ENCODE measurements at places on chromosomes 2 and 18.

- DNase-seq = no peak
Measured at GRCh38 chr2:177712462-177712861, 319.9 kb downstream of the AGPS start.

DNA sequence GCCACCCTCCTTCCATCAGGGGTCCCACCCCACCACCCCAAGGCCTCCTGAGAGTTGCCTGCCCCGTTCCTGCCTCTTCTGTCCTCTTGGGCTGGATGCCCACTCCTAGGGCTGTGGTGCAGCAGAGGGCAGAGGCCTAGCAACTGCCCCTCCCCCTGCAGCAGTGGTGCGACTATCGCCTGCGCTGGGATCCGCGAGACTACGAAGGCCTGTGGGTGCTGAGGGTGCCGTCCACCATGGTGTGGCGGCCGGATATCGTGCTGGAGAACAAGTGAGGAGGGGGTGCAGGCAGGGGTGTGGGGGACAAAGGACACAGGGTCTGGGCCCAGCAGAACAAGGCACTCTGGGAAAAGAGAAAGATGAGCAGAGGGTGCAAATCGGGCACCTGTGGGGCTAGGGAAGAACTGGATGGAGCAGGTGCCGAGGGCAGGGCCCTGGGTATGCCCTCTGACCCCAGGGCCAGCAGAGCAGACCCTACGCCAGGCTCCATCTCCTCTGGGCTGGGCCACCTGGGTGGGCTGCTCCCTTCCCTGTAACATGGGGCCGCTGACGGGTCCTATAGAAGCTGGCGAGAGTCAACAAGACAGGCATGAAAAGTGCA is 1.0 kb downstream of the CHRNG start:
- no peak for DNase-seq

DNA sequence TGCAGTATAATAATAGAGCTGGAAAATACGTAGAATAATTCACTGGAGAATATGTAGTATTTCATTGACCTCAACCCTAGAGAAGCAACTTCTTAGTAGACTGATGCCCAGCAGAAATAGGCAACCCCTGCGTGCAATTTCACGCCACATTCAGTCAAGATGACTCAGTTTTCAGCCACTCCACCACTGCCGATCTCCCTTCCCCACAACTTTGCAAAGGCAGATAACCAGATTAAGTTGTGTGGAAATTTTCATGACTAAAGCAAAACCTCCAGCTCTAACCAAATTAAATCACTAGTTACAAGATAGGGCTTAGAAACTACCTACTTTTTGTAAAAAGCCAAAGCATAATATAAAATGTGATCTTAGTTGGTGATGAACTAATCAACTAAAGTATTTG is 63.3 kb upstream of the STK17B start:
- DNase-seq = no peak

GRCh38 chr18:63149302-63149587 is 170.3 kb downstream of the BCL2 start:
- DNase-seq = no peak

- no peak for DNase-seq
Measured at GRCh38 chr2:46211461-46211860, 85.7 kb upstream of the EPAS1 start.

- DNase-seq = no peak
Measured at GRCh38 chr2:210523650-210524289, 32.6 kb upstream of the CPS1 start.

DNA sequence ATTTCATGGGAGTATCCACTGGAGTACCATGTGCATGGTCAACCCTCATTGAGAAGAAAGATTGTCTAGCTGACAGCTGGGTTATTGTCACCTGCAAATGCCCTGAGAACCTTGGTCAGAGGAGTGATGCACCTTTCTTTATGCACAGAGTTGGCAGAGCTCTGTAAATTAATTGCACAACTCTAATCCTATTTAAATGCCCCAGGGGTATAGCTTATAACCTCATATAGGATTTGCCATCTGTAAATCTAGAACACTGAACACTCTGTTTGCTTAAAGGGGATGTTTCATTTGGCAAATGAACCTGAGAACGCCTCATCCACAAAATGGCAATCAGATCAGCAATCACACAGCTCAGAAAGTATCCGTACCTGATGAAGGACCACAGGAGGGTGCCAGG is 71.8 kb upstream of the SP5 start:
- no peak for DNase-seq

- peak; percentile 31 for DNase-seq
Measured at GRCh38 chr2:64522843-64523428, 1.2 kb upstream of the AFTPH start.

GRCh38 chr2:10909050-10909995 is 2.4 kb upstream of the KCNF1 start:
- peak; percentile 13 for DNase-seq

- DNase-seq = no peak
Measured at GRCh38 chr2:8569332-8569930, 112.4 kb upstream of the ID2 start.

DNA sequence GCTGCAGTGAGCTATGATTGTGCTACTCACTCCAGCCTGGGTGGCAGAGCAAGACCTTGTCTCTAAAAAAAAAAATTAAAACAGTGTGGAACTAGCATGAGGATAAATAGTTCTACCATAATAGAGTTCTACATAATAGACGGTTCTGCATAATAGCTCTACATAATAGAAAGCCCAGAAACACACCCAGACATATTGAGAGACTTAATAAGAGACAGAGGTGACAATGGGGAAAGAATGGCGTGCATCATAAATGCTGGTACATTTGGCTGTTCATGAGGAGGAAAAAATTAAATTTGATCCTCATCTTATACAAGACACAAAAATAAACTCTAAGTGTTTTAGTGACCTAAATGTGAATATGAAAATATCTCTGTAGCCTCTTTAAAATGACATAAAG is 58.5 kb downstream of the PTRHD1 start:
- no peak for DNase-seq

- DNase-seq = no peak
Measured at GRCh38 chr2:208294482-208295024, 28.5 kb downstream of the PIKFYVE start.

DNA sequence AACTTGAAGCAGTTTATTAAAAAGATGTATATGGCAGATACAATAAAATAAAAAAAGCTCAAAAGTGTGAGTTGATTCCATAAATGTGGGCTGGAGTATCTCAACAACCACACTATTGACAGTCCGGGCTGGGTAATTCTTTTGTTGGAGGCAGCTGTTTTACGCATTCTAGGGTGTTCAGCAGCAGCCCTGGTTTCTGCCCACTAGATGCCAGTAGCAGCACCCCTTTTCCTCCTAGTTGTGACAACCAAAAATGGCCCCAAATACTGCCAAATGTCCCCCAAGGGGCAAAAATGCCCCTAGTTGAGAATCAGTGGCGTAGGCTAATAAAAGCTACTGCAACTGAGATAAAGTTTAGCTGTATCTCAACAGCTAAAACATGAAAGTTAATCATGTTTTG is 44.8 kb downstream of the CHMP3 start:
- no peak for DNase-seq

DNA sequence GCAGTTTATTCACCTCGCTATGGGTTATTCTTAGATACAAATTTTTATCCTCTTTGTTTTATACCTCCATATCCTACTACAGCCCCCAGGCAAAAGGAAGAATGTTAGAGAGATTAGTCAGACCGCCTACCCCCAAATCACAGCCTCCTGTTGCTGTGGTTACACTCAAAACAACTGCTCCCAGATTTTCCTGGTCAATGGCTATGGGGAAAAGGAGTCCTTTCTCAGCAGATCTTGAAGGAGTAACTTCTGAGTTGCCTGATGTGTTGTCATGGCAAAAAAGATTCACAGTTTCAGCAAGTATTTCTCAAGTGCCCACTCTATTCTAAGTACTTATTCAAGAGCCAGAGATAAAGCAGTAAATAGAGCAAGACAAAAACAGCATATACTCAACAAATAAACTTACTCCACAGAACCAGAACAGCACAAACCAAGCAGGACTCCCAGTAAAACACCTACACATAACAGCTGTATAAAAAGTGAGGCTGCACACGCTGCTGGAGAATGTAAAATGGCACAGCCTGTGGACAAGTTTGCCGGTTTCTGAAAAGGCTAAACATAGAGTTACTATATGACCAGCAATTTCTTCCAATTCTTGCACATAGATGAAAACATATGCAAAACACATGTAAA is 104.8 kb downstream of the NOL10 start:
- no peak for DNase-seq

- no peak for DNase-seq
Measured at GRCh38 chr18:55821219-55821618, 233.2 kb upstream of the TCF4 start.

- DNase-seq = no peak
Measured at GRCh38 chr2:54528311-54528955, 72.3 kb downstream of the SPTBN1 start.

GRCh38 chr18:489244-490023 is 11.1 kb downstream of the COLEC12 start:
- DNase-seq = no peak

DNA sequence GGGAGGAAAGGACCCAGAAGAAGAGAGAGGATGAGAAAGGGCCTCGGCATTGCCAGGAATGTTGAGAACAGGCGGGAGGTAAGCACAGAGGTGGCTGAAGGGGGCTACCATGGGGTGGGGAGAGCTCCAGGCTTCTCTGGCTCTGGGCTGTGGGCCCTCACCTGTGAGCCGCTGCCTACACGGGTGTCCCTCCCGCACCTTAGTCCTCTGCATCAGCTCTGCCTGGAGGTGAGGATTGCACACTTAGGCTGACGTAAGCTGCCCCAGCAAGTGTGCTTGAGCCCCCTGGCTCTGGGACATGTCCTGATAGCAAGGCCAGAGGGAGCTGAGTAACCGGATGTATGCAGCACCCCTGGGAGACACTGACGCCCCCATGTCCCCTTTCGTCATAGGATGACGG is 33.9 kb downstream of the TMEM18 start:
- DNase-seq = no peak

DNA sequence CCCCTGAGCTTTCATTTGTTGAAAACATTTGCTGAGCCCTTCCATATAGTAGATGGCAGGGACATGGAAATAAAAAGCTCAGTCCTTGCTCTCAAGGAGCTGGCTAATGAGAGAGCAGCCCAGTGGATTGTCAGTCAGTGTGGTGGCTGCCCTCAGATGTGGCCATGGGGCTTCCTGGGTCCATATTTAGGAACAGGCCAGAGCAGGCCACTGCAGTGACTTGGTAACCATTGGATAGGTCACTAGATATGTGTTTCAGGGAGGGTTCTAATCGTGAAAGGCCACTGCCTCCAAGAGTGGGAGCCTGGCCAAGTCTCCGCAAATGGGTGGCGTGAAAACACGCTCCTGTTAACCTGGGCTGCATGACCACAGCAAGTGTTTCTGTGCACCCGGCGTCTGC is 37.4 kb downstream of the NPAS2 start:
- DNase-seq = no peak

DNA sequence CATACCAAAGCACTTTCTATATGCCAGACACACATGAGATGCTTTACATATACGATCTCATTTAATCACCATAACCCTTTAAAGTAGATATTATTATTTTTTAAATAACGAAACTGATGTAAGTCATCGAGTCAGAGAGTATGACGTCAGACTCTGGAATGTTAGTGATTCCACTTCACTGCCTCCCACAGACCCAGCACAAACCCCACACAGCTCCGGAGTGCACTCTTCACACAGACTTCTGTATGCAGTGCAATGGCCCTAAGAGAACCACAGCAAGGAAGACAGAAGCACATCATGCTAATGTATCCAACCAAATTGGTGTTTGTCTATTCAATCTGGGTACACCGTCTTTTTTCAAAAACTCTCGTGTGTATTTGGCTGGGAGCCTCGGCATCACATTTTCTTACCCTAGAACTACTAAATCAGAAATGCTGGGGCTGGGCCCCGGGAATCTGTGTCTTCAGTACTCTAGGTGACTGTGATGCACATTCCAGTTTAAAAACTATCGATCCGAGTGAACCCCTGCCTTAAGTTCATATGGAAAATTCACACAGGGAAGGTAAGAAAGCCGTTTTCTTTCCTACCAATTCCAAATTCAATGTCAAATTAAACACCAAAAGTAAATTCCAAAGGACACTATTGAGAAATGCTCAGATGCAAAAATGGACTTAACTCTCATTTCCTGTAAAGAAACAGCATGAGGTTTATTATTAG is 117.7 kb upstream of the ACVR1C start:
- DNase-seq = no peak

GRCh38 chr2:196502386-196502785 is 137.1 kb upstream of the CCDC150 start:
- no peak for DNase-seq

GRCh38 chr18:79905389-79905911 is 46.0 kb downstream of the SLC66A2 start:
- no peak for DNase-seq

All from stimulated activated CD4-positive, alpha-beta T cell treated with anti-CD3 and anti-CD28 coated beads, Interleukin-12 subunit alpha, Interleukin-12 subunit beta, amount 100 ng/mL, for 24 hours (primary cell).